Osteocyte (in vitro differentiated cells): ENCODE measurements at places on chromosomes 5 and 9. TPM values are rescaled to one million over a fixed set of nuclear protein-coding genes. Genes with fewer than 3 reads are reported as not detected.

SURF2 gene
- 15.4 and 16.3 TPM in 2 replicates for total RNA-seq

MEF2C gene
- 9.4 and 9.9 TPM in 2 replicates for total RNA-seq

TEX48 gene
- total RNA-seq = not detected in 2 replicates

PCDHA7 gene
- total RNA-seq = 2.0 and 2.1 TPM in 2 replicates

CHSY3 gene
- 19.7 and 22.0 TPM in 2 replicates for total RNA-seq

GRCh38 chr5:62682059-62682458, 103.4 kb downstream of the LRRC70 start:
- H3K4me1 ChIP-seq = no peaks in the 10 kb centered on the region
- no peaks in the 10 kb centered on the region for H3K27me3 ChIP-seq
- DNase-seq = no peak
- H3K4me3 ChIP-seq = no peak overlapping the region

GRCh38 chr9:96854651-96855273, 448 bp upstream of the ZNF782 start:
- H3K36me3 ChIP-seq = peaks cover 4% of the 10 kb centered on the region
- no peak overlapping the region for H3K27ac ChIP-seq
- DNase-seq = no peak
- peak overlapping the region; percentile 98 for H3K4me3 ChIP-seq
- peaks cover 26% of the 10 kb centered on the region for H3K4me1 ChIP-seq

GRCh38 chr9:37676411-37676830, 25.7 kb downstream of the FRMPD1 start:
- peaks cover 76% of the 10 kb centered on the region for H3K27me3 ChIP-seq
- H3K36me3 ChIP-seq = no peaks in the 10 kb centered on the region
- DNase-seq = no peak
- no peak overlapping the region for H3K4me3 ChIP-seq

DNA sequence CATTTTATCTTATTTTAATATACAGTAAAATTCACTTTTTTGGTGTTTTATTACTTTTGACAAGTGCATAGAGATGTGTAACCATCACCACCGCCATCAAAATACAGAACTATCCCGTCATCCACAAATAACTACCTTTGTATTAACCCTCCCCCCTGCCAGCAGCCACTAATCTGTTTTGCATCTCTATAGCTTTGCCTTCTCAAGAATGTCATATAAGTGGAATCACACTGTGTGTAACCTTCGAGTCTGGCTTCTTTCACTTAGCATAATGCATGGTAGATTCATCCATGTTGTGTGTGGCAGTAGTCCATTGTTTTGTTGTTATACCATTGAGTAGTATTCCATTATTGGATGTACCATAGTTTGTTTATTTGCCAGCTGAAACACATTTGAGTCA, 98.8 kb downstream of the BOD1 start:
- peaks cover 26% of the 10 kb centered on the region for H3K4me1 ChIP-seq
- H3K27ac ChIP-seq = no peak overlapping the region
- H3K4me3 ChIP-seq = no peak overlapping the region
- DNase-seq = no peak
- peaks cover 3% of the 10 kb centered on the region for H3K36me3 ChIP-seq
- no peaks in the 10 kb centered on the region for H3K27me3 ChIP-seq

DNA sequence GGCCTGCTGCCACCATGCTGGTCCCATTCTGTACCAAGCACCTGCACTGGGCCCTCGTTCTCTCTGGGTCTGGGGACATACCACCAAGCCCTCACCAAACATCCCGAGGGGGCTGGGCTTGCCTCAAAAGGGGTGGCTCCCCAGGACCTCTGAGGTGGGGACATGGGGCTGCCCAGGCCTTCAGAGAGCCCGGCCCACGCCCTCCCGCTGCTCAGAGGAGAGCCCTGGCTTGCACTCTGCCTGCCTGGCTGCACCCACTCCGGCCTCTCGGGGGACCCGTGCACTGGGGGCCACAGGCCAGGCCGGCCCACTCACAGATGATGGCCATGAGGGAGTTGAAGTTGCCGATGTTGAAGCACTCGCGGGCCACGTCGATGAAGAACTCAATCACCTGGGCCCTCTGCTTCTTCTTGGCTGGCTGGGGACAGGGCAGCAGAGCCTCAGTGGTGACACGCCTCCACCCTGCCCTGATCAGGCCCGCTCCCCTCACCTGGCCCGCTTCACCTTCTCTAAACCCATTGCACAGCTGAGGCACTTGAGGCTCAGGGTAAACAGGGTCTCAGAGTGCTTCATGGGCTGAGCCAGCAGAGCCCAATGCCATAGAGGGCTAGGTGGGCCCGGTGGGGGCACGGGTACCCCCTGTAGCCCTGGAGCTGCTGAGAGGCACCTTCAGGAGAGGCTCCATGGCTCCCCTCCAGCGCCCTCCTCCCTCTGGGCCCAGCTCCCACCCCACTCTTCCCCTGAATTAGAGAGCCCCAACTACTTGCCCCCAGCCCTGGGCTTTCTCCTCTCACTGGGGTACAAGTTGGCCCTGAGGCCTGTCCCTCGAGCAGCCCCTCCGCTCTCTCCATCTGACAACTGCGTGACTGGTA, 47.7 kb upstream of the RNF130 start:
- peaks cover 23% of the 10 kb centered on the region for H3K27me3 ChIP-seq
- no peak overlapping the region for H3K4me3 ChIP-seq
- H3K4me1 ChIP-seq = no peaks in the 10 kb centered on the region
- no peaks in the 10 kb centered on the region for H3K36me3 ChIP-seq
- no peak overlapping the region for H3K27ac ChIP-seq
